Myocyte (in vitro differentiated cells): ENCODE measurements at places on chromosomes 11 and 22. TPM values are rescaled to one million over a fixed set of nuclear protein-coding genes. Genes with fewer than 3 reads are reported as not detected.

Gene MMP27
- total RNA-seq: not detected in 2 replicates

- DNase-seq: peak; percentile 57
These were observed 82.1 kb upstream of the PPARA start for GRCh38 chr22:46068181-46068592.

- no peak for DNase-seq
These were observed 4.4 kb downstream of the RBX1 start for GRCh38 chr22:40955571-40955970.

DNA sequence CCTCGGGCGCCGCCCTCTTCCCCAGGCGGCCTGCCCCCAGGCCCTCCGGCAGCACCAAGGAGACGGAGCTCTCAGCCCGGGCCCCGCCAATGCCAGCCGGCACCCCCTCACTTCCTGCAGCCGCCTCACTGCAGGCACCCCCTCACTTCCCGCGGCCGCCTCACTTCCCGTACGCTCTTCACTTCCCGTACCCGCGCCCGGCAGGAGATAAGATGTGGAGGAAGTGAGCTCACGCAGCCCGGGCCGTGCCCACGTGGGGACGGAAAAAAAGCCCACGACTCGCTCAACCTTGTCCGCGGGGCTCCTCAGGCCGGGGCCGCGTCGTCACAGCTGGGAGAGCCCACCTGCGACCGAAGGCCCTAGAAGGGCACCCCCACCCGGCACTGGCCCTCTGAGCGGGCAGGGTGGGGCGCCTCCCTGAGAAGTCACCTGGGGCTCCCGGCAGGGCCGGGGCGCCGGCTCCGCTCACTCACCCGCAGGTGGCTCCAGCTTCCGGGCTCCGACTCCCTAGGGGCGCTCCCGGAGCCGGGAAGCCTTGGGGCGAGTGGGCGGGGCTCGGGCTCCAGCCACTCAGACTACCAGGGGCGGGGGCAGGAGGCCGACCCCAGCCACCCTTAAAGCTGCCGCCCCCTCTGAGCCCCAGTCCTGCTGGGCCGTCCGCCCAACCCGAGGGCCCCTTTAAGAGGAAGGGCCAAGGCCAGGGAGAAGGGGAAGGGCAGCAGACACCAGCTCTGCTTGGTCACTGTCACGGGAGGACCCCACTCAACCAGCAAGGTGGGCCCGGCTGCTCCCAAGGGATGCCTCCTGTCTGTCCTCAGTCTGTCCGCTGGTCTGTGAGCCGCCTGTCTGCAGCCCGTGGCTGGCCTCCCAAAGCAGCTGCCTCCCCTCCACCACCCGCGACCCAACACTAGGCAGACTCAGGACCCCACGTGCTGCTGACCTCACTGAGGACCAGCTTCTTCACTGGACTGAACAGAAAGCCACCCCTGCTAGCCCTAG, 31.4 kb downstream of the PISD start:
- DNase-seq: peak; percentile 90

DNA sequence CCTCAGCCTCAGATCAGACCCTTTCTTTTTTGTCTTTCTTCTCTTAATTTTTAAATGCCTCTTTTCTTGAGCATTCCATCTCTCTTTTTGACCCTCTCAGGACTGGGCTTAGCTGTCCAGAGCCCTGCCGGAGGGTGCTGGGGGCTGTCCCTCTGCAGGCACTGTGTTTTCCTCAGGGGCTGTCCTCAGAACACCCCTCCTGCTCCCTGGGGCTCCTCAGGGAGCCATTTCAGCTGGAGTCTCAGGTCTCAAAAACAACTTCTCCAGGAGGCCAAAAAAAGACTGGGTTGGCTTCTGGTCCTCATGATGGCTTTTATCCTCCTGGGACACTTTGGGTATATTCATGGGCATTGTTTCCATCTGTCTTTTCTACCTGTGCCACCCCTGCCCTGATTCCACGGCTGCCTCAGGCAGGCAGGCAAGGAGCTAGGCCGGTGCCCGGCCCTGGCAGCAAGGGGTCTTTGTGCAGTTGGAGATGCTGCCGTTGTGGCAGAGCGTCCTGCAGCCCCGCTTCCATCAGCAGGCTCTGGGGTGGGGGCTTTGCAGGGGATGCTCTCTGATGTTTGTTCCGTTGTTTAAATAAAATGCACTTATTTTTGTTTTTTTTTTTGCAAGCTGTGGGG, 85.1 kb downstream of the CEP164 start:
- no peak for DNase-seq

DNA sequence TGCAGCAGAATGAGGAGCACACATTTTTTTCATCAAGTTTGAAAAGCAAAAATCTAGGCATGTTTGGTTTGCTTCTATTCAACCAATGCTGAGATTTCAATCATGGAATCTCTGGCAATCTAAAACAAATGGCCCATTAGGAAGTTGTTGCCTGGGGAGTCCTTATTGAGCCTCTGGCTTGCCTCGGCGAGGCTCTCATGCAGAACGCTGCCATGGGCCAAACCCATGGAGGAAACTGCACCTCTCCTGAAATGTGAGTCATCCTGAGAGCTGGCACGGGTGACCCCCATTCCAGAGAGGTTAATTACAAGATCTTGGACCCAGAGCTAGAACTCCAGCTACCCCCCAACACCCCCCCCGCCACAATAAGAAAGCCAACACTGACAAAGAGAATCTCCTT, 80.7 kb downstream of the MN1 start:
- no peak for DNase-seq
